Endodermal cell (in vitro differentiated cells): ENCODE measurements at places on chromosomes 3 and 15. TPM values are rescaled to one million over a fixed set of nuclear protein-coding genes. Genes with fewer than 3 reads are reported as not detected.

Gene CNTN3
- total RNA-seq = 2.0 to 2.7 TPM (median 2.5 TPM) in 3 replicates

Gene SCAANT1
- not detected in 2 replicates for total RNA-seq

DNA sequence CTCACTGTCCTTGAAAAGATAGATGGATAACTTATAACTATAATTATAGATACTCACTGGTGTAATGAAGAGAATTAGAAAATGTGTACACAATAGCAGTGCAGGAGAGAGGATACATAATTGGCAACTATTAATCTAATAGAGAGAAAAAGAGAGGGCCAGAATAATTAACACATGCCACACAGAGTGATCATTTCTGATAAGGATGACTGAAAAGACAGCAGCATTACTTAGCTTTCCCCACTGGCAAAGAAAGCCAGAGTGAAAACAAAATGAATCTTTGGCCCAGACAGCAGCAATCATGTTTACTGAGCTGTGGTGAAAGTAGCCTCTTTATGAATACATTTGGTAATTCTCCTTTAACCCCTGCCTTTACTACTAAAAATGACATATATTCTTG is 493.3 kb upstream of the ROBO1 start:
- no peak for DNase-seq

GRCh38 chr3:3353153-3353552 is 173.7 kb upstream of the CRBN start:
- no peak for DNase-seq

DNA sequence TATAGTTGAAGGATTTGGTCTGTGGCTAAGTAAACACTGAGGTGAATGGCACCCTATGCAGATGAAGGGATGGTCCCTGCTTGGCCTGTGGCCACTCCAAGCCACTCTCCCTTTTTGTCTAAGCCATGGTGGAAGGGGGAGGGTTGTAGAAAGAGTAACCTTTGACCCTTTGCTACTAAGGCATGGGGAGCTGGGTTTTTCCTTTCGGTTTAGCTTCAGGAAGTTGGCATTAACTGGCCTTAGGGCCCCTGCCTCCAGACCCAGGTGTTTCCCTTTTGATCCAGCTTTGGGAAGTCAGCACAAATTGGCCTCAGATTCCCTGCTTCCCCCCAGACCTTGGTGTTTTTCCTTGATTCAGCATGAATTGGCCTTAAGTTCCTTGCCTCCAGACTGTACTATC is 49.5 kb downstream of the EFCAB12 start:
- no peak for DNase-seq
